Stimulated activated CD4-positive, alpha-beta T cell treated with anti-CD3 and anti-CD28 coated beads, Interleukin-15, amount 100 ng/mL, for 24 hours (primary cell): ENCODE measurements at places on chromosomes 2 and 18.

DNA sequence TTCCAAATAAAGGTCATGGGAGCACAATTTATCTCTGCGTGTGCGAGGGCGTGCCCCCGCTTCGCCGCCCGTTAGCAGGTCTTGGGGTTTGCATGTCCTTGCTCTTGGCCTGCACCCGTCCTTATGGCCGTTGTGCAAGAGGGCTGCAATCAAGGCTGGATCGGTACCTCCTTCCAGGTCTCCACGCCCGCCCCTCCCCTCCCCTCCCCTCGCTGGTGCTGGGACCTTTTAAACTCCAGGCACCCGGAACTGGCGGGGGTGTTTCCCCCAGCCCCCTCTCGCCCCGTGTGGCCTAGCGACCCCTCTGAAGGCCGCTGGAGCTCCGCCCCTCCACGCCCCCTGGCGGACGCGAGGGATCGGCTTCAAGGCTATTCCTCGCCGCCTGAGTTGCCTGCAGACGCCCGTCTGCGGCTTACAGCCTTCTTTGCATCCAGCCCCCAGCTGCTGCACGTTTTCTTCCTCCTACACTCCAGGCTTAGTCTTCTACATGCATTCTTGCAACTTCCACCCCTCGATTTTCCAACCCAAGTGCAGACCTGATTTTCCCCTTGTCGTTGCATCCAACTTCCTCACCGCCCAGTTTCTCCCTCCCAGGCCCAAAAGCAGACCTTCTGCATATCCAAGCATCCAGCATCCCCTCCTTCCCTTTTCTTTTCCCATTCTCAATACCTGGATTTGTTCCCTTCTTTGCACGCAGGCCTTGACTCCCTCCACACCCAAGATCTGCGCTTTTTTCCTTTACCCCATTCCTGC lies 577 bp downstream of the IDH1 start:
- peak; percentile 87 for DNase-seq

- no peak for DNase-seq
These were observed 171.7 kb upstream of the ETAA1 start for GRCh38 chr2:67225287-67225973.

- DNase-seq: no peak
These were observed 16.5 kb downstream of the RNF149 start for GRCh38 chr2:101291973-101292372.

- DNase-seq: peak; percentile 28
These were observed 311.8 kb downstream of the LNPK start for GRCh38 chr2:175690113-175690837.

GRCh38 chr18:44325903-44326635 lies 354.6 kb upstream of the SETBP1 start:
- peak; percentile 29 for DNase-seq

GRCh38 chr2:205474741-205475415 lies 207.4 kb upstream of the NRP2 start:
- peak; percentile 8 for DNase-seq
